B cell (primary cell): ENCODE measurements at places on chromosomes 3 and 15. TPM values are rescaled to one million over a fixed set of nuclear protein-coding genes. Genes with fewer than 3 reads are reported as not detected.

DNA sequence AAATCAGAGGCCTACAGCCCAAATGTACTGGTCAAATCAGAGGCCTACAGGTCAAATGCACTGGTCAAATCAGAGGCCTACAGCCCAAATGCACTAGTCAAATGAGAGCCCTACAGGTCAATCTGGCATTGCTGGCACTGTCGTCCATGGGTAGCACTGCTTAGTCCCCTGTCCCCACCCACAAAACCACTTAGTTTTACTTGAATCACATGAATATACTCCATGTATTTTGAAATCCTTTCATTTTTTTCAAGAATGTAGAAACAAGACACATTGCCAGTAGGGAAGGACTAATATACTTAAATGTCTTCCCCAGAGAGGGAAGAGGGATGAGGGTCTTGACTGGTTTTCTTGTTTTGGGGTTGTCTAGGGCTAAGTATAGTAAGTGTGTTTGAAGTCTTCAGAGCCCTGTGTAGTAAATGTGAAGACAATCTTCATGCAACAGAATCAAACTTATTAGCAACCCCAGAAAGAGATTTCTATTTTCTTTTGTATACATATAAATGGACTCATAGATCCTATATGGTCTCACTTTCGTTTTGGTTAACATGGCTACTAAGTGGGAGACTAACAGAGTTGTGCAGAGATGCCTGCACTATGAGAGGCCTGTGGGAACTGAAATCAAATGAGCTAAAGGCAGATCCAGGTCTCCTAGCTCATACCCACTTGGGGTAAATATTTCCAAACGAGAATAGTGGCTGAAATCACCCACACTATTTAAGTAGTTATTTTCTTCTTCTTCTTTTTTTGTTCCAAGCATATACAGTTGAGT lies 38.3 kb upstream of the DCUN1D1 start:
- DNase-seq = no peak
- H3K36me3 ChIP-seq = no peaks in the 10 kb centered on the region
- no peaks in the 10 kb centered on the region for H3K4me1 ChIP-seq

DNA sequence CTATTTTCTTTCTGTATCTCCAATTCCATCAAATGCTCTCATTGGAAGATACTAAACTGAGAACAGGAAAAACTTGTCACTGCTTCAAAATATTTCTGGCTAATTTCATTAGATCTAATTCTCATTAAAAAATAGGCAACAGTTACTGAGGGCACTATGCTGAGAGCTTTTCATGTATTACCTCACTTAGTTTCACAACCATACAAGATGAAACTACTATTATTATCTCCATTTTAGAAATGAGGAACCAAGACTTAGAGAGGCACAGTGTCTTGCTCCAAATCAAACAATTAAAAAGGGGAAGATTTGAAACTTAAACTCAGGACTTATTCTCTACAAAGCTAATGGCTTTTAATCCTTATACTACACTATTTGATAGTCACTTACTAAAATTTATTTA lies 7.2 kb upstream of the OTOL1 start:
- no peaks in the 10 kb centered on the region for H3K27me3 ChIP-seq
- no peaks in the 10 kb centered on the region for H3K36me3 ChIP-seq
- no peak overlapping the region for H3K4me3 ChIP-seq
- H3K4me1 ChIP-seq = no peaks in the 10 kb centered on the region
- DNase-seq = no peak

GRCh38 chr15:59157840-59158700 lies 48.6 kb upstream of the LDHAL6B start:
- no peak overlapping the region for H3K27ac ChIP-seq
- H3K4me3 ChIP-seq = no peak overlapping the region
- no peaks in the 10 kb centered on the region for H3K36me3 ChIP-seq
- no peak for DNase-seq
- H3K4me1 ChIP-seq = no peaks in the 10 kb centered on the region

DNA sequence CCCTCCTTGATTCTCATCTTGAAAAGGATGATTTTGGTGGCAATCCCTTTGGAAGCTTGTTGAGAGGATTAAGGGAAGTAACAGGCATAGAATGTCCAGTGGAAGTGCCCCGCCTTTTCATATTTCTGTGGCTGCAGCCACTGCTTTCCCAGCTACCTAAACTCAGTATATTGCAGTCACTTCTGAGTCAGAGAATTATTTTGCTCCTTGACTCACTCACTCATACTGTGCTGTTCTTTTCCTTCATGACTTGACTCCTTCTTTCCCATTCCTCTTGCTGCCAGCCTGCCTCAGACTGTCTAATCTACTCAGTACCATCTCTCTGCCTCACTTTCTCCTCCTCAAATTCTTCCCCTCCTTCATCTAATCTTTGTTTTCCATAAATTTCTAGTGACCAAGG lies 26.5 kb upstream of the POLR2M start:
- H3K4me3 ChIP-seq = no peak overlapping the region
- H3K27ac ChIP-seq = no peak overlapping the region
- H3K27me3 ChIP-seq = no peaks in the 10 kb centered on the region
- no peak for DNase-seq
- no peaks in the 10 kb centered on the region for H3K36me3 ChIP-seq

- H3K4me1 ChIP-seq = no peaks in the 10 kb centered on the region
- H3K27ac ChIP-seq = no peak overlapping the region
- DNase-seq = no peak
- H3K36me3 ChIP-seq = peaks cover 1% of the 10 kb centered on the region
- H3K4me3 ChIP-seq = no peak overlapping the region
These were observed 18.6 kb downstream of the KBTBD13 start for GRCh38 chr15:65095011-65095746.

DNA sequence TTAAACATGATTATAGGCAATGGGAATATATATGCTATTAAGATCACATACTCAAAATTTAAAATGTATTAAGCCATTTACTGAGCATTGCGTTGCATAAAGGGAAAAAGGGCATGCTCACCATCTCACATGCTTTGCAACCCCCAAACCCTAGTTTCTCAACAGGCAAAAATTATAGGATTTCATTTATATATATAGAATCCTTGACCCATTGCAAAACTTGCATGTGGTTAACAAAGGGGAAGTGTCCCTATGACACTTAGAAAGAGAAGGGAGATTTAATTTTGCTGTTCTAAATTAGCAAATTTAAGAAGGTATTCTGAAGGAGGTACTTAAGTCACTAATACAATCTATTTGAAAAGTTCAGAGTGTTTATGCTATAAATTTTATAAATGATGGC lies 837.8 kb downstream of the DIPK2A start:
- no peak for DNase-seq
- H3K4me3 ChIP-seq = no peak overlapping the region
- no peak overlapping the region for H3K27ac ChIP-seq
- H3K36me3 ChIP-seq = no peaks in the 10 kb centered on the region

DNA sequence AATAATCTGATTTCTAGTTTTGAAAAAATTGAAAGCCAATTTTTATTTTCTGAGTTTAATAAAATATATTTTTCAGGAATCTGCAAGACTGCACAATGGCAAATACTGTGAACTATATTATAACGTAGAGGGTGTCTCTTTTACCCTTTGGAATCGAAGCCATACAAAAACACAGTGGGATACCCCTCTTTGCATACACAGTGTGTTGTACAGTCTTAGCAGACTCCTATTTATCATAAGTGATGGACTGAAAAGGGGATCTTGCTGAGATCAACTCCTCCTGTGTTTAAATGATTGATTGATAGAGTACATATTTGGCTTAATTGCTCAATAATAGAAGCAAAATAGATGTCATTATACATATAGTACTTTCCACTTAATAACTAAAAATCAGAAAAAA lies 981.2 kb downstream of the NSUN3 start:
- H3K4me3 ChIP-seq = no peak overlapping the region
- no peaks in the 10 kb centered on the region for H3K27me3 ChIP-seq
- H3K27ac ChIP-seq = no peak overlapping the region
- H3K36me3 ChIP-seq = no peaks in the 10 kb centered on the region

GRCh38 chr3:150761831-150762661 lies 923 bp downstream of the SIAH2 start:
- peaks cover 8% of the 10 kb centered on the region for H3K36me3 ChIP-seq
- no peak for DNase-seq
- H3K27me3 ChIP-seq = peaks cover 2% of the 10 kb centered on the region
- peaks cover 53% of the 10 kb centered on the region for H3K4me1 ChIP-seq

DNA sequence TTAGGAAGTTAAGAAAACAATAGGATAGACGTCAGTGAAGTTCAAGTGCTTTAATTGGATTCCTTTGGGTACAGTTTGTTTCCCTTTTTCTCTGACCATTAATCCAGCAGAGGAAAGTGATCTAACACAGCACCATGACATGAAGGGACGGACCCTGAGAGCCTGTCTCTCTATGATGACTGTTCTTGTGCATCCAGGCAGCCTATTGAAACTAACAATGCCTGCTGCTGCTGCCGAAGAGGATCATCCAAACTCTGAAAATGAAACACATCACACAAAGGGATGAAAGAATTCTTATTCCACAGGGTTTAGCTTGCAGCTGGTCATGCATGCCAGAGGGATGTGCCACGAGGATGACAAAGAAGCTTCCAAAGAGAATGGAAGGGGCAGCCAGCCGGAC lies 75.5 kb downstream of the ZBTB20 start:
- no peaks in the 10 kb centered on the region for H3K27me3 ChIP-seq
- no peak for DNase-seq

- no peaks in the 10 kb centered on the region for H3K4me1 ChIP-seq
- no peaks in the 10 kb centered on the region for H3K27me3 ChIP-seq
- no peak for DNase-seq
- no peaks in the 10 kb centered on the region for H3K36me3 ChIP-seq
- no peak overlapping the region for H3K4me3 ChIP-seq
These were observed 87.0 kb upstream of the DNAJC19 start for GRCh38 chr3:181076558-181076957.

- H3K27ac ChIP-seq = no peak overlapping the region
- DNase-seq = no peak
- H3K4me1 ChIP-seq = peaks cover 4% of the 10 kb centered on the region
- H3K4me3 ChIP-seq = no peak overlapping the region
These were observed 129.7 kb upstream of the UBE2E1 start for GRCh38 chr3:23676093-23676492.

DNA sequence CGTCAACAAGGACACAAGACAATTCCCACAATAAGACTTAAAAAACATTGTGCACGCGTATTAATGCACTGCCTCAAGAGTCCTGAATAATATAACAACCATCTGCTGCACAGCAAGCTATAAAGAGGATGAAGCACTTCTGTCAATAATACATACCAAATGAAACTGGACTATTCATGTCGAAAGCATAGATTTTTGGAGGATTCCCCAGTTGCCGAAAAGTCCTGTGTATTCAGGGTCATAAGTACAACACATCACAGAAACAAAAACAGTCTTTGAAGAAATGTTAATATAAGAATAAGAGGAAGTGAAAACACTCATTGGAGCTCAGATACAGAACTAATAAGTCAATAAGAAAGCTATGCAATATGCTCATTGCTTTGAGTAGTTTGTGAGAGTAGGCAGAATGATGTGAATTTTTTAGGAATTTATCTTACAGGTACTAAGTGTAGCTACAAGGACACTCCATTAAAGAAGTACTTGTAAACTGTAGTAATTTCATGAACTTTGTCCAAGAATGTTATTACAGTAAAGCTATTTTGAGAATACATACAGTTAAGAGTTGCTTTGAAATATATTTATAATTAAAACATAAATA lies 31.6 kb downstream of the CBLB start:
- no peak overlapping the region for H3K4me3 ChIP-seq
- peaks cover 9% of the 10 kb centered on the region for H3K36me3 ChIP-seq
- no peaks in the 10 kb centered on the region for H3K27me3 ChIP-seq

GRCh38 chr3:101571028-101571895 lies 2.7 kb upstream of the PCNP start:
- no peaks in the 10 kb centered on the region for H3K27me3 ChIP-seq
- no peak for DNase-seq
- H3K4me1 ChIP-seq = peaks cover 20% of the 10 kb centered on the region

DNA sequence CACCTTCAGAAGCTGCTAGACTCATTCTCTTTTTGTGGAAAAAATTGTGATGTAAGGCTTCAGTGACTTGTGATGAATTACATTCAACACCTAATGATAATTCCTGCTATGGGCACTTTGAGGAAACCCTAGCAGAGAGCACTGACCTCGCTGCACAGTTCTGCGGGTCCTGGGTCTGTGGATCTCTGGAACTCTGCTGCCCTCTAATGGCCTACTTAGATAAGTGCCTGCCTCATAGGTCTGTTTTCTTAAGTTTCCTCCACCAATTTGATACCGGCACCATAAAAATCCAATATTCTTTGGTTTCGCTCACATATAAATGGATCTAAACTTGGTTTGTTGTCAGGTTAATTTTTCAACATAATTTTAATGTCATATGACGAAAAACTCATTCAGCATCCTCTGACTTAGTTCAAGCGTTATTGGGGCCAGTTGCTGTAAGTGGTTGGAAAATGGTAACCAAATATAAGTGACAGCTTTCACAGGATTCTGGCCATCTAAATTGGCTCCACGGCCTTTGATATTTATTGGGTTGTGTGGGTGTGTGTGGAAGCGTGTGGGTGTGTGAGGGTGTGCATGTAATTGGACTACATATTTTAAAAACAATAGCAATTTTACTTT lies 10.4 kb downstream of the SLITRK3 start:
- H3K4me3 ChIP-seq = no peak overlapping the region
- peak; percentile 33 for DNase-seq
- no peak overlapping the region for H3K27ac ChIP-seq
- no peaks in the 10 kb centered on the region for H3K4me1 ChIP-seq
- H3K36me3 ChIP-seq = no peaks in the 10 kb centered on the region

DNA sequence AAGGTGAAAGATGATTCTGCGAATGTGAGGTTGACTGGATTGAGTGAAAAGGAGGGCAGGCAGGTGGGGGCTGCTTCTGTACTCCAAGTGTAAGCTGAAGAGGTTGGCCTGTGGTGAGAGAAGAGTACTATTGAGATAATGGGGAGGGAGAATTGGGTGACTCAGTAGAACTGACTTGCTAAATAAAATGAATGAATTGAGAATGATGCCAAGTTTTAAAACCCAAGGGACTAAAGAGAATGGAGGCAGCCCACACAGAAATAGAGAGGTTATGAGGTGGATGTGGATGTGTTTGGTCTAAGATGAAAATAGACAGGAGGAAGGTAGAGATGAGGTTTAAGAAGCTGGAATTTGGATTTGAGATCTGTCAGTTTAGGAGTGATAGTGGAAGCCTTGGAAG lies 5.9 kb downstream of the MME start:
- no peak overlapping the region for H3K27ac ChIP-seq
- H3K4me3 ChIP-seq = no peak overlapping the region
- no peak for DNase-seq
- no peaks in the 10 kb centered on the region for H3K4me1 ChIP-seq
- no peaks in the 10 kb centered on the region for H3K27me3 ChIP-seq

Gene MORC1
- not detected in 2 replicates for polyA plus RNA-seq

Gene C15orf40
- polyA plus RNA-seq = 19.7 and 24.0 TPM in 2 replicates

Gene LRRFIP2
- polyA plus RNA-seq = 8.6 and 15.0 TPM in 2 replicates

Gene ACKR4
- 0.21 TPM in 1 of 2 replicates, not detected in the other for polyA plus RNA-seq

Gene NECTIN3
- polyA plus RNA-seq = 0.19 TPM in 1 of 2 replicates, not detected in the other

Gene SAMMSON
- polyA plus RNA-seq = not detected in 2 replicates

Gene TF
- 0.36 and 0.37 TPM in 2 replicates for polyA plus RNA-seq

Gene GOLGA8T
- not detected in 2 replicates for polyA plus RNA-seq

Gene COX5A
- polyA plus RNA-seq = 65.2 and 77.3 TPM in 2 replicates

Gene LMAN1L
- polyA plus RNA-seq = 0.60 and 1.1 TPM in 2 replicates

Gene RARRES1
- polyA plus RNA-seq = not detected in 2 replicates

Gene AP3S2
- polyA plus RNA-seq = 11.3 and 13.6 TPM in 2 replicates

Gene EXD1
- not detected in 2 replicates for polyA plus RNA-seq
